ENCODE measurements at places on chromosomes 3 and 15.

DNA sequence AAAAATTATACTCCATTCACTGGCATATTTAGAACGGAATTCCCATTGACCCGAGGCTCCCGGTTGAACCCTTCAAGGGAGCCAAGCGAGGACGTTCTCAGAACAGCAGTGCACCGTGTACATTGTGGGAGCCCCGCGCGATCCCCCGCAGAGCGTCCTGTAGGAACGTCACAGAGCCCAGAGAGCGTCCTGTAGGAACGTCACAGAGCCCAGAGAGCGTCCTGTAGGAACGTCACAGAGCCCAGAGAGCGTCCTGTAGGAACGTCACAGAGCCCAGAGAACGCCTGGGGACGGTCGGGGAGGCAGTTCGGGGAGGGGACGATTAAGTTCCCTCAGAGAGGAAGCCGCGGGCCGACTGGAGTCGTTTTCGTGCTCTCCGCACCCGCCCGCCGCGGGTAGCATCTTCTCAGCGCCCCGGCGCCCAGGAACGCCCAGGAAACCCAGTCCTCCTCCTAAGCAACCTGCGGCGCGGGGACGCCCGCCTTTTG, 506 bp upstream of the ATP1B3 start:
- peak; percentile 79 for DNase-seq

GRCh38 chr3:122668930-122669730, 11.5 kb upstream of the PARP14 start:
- no peak for DNase-seq

GRCh38 chr15:76299786-76300185, 11.5 kb downstream of the ETFA start:
- DNase-seq, result no peak

DNA sequence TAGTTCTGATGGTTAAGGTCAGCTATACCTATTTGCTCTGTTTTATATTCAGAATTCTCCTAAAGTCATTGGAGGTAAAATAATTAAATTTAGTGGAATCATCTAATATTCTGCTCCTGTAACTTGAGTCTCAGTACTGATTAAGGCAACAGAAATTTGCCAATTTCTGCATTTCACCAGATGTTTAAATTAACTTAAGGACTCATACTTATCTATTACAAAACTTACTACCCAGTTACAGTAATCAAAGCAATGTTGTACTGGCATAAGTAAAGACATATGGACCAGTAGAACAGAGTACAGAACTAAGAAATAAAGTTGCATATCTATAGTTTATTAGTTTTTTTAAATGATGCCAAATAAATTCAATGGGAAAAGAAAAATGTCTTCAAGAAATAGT, 1043.8 kb downstream of the OTOL1 start:
- no peak for DNase-seq

DNA sequence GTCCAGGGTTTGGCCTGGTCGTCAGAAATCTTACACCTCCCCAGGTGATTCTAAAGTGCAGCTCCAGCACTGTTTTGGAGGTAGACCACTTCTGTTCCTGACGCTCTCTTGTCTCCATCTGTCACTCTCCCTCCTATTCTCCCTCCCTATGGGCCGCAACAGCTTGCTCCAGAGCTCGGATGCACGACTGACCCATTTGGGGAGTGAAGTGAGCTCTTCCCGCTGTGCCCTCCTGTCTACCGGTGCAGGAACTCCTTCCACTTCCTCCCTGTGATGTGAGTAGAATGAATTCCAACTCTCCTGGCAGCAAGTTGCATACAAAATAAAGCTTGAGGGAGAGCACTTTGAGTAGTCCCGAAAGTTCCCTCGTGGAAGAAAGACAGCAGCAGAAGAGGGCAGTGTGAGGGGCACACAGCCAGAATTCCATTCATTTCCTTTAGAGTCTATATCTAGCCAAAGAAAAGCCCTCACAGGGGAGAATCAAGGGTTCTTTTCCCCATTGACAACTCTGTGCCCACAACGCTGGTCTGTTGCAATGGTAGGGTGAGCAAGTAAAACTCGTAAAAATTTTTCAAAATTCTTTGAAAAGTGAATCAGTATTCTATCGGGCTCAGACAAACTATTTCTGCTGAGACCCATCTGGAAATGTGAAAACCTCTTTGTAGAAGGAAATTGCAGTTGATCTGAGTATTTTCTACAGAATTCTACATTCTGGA, 39.9 kb upstream of the BDH1 start:
- DNase-seq, result peak; percentile 41

GRCh38 chr15:67915461-67916374, 75.9 kb upstream of the RNU6-1 start:
- DNase-seq, result peak; percentile 65

DNA sequence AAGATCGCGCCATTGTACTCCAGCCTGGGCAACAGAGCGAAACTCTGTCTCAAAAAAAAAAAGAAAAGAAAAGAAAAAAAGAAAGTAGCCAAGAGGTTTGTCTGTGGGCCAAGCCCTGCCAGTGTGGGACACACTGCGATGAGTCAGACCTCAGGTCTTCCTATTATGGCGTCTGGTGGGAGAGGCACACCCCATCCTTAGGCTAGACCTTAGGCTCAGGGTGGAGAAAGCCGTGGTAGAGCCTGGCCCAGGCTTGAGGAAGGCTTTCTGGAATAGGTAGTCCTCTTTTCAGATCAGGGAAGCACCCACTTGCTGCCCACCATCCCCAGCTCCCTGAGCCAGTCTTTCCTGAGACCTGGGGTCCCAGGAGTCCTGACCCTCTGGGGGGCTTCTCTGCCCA, 6.0 kb downstream of the HEMK1 start:
- no peak for DNase-seq

GRCh38 chr15:89775815-89776214, 317 bp upstream of the MESP2 start:
- DNase-seq, result no peak
